Astrocyte of the hippocampus (primary cell): ENCODE measurements at places on chromosomes 1 and 21.
A peak's percentile ranks its signal among the peaks of the same experiment; 100 is the strongest.

GRCh38 chr1:1116701-1117468 is 996 bp upstream of the C1orf159 start:
- DNase-seq, result no peak

GRCh38 chr1:206145771-206146290 is 28.6 kb upstream of the AVPR1B start:
- no peak for DNase-seq

DNA sequence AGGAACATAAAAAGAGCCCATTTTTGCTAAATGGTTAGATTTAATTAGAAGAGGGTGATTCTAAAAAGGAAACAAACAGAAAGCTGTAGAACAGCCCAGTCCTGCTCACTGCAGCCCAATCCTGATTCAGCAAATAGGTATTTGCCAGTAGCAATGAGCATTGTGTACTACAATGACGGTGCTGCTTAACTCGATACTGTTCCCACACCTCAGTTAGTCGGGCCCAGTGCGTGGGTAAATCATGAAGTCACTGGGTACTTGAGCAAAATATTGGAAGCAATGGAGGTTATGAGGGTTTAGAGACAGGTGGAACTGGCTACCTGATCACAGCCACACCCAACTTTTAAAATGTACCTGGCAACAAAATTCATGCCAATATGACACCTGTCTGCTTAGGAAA is 101.5 kb upstream of the ADGRL2 start:
- peak; percentile 84 for DNase-seq

GRCh38 chr1:198655459-198656121 is 16.8 kb downstream of the PTPRC start:
- peak; percentile 49 for DNase-seq

- DNase-seq, result no peak
Measured at GRCh38 chr1:36300526-36300925, 5.6 kb upstream of the SH3D21 start.

GRCh38 chr1:91687452-91687851 is 186.8 kb downstream of the CDC7 start:
- DNase-seq, result no peak
